ENCODE measurements at places on chromosomes 13 and 19. TPM values are rescaled to one million over a fixed set of nuclear protein-coding genes. Genes with fewer than 3 reads are reported as not detected.
A peak's percentile ranks its signal among the peaks of the same experiment; 100 is the strongest.

DNA sequence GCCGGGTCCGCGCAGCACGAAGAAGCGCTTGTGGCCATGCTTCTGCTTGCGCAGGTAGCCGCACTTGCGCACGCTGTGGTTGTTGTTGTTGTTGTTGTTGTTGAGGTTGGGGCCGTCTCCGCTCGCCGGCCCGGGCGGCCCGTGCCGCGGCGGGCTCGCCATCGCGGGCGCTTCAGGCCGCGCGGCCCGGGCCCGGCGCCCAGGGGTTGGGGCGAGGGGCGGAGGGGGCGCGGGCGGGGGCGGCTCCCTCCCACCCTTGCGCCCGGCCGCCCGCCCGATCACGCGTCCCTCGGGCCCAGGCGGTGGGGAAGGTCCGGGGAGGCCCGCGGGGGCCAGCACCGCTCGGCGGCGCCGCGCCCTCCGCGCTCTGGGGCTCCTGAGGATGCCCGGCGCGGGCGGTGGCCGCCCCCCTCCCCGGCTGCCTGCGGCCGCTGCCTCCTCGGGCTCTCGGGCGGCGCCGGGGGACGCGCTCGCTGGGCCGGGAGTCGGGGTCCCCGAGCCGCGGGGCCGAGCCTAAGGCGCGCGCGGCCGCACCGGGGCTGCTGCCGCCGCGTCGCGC lies 412 bp downstream of the IRS2 start:
- DNase-seq = no peak

DNA sequence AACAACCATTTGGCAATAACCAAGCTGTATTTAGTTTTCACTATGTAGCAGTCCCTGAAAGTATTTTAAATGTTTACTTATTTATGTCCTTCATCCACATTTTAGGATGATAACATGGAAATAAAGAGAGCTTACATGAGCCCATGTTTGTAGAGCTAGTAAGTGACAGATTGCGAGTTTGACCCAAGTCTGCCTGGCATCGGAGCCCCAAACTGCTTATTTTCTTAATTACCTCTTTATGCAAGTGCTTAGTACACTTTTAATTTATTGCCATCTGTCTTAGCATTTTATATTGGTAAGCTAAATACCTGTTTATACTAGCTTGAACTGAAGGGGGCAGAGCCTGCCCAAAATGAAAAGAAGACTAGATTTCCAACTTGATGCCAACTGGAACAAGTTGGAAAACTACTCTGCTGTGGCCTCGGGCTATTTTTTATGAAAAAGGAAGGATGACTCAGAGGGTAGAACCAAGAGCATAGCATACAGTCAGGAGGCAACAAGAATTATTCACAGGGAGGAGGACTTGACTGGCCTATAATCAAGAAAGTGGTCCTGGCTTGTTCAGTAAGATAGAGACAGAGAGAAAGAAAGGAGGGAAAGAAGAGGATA lies 150.2 kb downstream of the NDFIP2 start:
- DNase-seq = no peak

DNA sequence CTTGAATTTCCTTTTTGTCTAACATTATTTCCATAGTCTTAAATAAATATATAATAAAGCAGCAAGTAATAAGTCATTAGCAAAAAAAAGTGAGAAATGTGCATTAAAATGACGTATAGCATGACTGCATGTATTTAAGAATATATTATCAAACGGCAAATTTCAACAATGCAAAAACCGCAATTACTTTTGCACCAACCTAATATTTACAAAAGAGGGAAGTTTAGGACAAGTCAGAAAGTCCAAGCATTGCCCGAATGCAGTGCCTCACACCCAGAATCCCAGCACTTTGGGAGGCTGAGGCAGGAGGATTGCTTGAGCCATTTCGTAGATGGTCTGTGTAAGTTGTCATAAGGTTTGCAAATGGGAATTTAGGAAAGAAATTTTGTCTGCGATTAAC lies 10.2 kb upstream of the NAXD start:
- DNase-seq = no peak

DNA sequence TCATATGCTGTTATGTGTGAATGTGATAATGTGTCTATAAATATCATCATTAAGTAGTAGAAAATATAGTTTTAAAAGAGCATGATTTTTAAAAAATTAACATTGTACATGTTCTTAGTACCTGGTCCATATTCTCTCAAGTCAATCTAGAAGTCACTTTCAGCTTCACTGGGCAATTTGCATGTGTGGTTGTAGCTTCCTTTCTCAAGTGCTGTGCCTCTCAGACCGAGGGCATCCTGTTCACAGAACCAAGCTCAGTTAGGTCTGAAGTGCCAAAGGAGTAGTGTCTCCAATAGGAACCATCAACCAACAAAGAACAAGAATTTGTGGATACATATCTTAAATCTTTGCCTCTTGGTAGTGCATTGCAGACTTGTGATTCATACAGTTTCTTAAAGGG lies 541.8 kb upstream of the SLC10A2 start:
- DNase-seq = no peak

Gene KCNN1
- total RNA-seq = 0.21 TPM

Gene MYPOP
- total RNA-seq = 13.8 TPM

DNA sequence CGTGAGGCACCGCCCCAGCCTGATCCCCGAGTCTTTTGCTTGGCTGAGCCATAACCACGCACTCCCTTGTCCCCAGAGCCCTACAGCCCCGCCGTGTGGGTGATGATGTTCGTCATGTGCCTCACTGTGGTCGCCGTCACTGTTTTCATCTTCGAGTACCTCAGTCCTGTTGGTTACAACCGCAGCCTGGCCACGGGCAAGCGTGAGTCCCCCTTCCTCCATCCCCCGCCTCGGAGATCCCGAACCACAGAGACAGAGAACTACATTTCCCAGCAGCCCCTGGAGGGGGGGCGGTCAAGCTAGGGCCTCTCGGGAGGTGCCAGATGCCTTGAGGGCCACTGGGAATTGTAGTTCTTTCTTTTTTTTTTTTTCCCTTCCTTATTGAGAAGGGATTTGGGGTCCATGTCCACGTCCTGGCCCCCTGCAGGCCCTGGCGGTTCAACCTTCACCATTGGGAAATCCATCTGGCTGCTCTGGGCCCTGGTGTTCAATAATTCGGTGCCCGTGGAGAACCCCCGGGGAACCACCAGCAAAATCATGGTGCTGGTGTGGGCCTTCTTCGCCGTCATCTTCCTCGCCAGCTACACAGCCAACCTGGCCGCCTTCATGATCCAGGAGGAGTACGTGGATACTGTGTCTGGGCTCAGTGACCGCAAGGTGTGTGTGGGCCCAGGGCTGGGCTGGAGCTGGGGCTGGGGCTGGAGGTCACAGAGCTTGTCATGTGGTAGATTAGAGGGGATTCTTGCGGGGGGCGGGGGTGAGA lies 25.9 kb downstream of the GRIN2D start:
- peak; percentile 90 for DNase-seq

- DNase-seq = peak; percentile 50
Observed at GRCh38 chr13:113585896-113586295, 1.3 kb downstream of the TFDP1 start.

- DNase-seq = no peak
Observed at GRCh38 chr13:76440568-76440967, 445.6 kb downstream of the KCTD12 start.

Gene IZUMO4
- total RNA-seq = 10.1 TPM

Gene SIGLEC8
- total RNA-seq = not detected

GRCh38 chr19:19500975-19501644 lies 14.2 kb downstream of the TSSK6 start:
- DNase-seq = no peak

DNA sequence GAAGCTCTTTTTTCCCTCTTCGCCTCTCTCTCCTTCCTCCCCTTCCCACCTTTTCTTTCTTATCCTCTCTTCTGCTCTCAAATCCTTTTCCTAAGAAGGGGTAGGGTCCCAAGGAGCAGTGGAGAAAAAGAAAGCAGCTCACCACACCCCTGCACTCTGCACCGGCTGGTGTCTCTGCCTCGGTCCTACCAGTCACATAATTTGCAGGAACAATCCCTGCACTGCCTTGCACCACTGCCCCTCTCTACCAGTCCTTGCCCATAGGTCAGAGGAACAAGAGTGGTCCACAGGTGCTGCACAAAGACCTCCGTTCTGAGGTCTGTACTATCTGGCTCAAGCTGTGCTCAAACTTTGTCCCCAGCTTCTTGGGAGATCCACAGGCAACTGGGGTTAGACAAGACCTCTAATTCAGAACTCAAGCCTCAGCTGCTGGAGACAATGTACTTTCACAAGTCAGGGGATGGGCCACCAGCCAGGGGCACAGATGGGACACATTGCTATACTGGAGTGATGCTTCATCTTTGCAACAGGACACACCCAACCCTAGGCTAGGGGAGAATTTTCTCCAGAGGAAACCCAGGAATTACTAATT lies 125.4 kb upstream of the ZNF507 start:
- DNase-seq = no peak

DNA sequence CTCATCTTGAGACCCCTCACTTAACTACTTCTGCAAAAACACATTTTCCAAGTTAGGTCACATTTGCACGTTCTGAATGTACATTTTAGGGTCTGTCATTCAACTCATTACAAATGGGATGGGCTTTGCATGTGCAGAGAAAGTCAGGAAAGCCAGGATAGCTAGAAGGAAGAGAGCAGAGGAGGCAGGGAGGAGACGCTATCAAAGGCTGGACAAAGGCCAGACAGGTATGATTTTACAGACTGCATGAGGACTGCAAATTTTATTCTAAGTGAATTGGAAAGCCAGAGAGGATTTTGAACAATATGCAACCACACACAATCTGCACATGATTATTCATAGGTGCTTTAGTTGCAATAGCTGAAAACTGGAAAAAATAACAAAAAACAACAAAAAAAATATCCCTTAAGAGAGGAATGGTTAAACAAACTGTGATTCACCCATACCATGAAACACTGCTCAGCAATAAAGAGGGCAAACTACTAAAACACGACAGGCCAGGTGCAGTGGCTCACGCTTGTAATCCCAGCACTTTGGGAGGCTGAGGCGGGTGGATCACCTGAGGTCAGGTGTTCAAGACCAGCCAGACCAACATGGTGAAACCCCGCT lies 21.1 kb downstream of the SYDE1 start:
- DNase-seq = no peak

Gene LRG1
- 0.32 TPM for total RNA-seq

Gene DUS3L
- 64.0 TPM for total RNA-seq

Gene PRTN3
- not detected for total RNA-seq

- no peak for DNase-seq
Observed at GRCh38 chr19:5463959-5464358, 8.7 kb downstream of the ZNRF4 start.

Gene FEM1A
- total RNA-seq = 16.8 TPM

Gene SPRED3
- total RNA-seq = 0.93 TPM

DNA sequence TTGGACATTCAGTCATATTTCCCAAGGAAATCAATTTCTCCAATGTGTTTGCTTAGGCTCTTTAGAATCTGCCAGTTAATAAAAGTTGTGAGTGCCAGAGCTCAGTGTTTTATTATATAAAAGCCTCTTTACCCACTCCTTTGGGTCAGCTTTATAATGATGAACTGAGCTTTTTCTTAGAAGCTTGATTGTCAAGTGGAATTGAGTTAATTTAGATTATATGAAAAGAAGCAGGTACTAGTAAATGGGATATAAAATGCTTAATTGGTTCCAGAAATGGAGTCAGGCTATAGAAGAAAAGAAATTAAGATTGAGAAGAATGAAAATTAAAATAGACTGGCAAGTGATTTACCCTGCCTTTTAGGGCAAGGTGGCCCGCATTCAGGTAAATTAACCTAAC lies 363.2 kb downstream of the SLITRK6 start:
- DNase-seq = no peak

DNA sequence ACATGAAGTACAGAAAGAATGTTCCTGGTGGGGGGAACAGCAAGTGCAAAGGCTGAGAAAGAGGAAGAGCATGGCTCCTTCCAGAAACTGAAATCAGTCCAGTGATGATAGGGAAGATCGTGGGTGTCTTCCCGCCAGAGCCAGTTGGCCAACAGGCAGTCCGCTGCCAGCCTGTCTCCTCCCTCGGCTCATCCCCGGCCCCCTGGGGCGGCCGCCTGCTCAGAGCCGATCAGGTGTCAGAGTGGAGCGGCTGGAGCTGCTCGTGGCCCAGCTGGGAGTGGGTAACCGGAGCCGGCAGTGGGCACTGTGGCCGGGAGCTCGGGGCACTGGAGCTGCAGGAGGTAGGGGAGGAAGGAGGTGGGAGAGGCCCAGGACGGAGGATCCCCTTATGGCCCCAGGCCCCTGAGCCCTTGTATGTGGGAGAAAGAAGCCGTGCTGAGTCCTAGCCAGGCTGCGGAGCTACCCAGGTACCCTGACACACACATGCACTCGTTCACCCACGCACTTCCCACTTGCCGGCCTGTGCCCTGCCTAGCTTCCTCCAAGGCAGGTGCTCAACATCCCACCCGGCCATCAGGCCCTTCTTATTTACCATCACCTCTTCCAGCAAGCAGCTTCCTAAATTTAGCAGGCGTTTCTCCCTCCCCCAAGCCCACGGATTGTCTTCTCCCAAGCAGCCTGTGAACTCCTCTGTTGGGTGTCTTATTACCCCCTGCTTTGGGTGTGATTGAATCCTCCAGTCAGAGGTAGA lies 1.7 kb downstream of the ANKRD24 start:
- DNase-seq = no peak

Measured in activated CD8-positive, alpha-beta memory T cell treated with anti-CD3 and anti-CD28 coated beads, Interleukin-2, amount 10 ng/mL, durations not matched to agents 7 days and 5 days (primary cell).